GM23338 (cell line): ENCODE measurements at places on chromosomes 1 and 21.

- no peak for DNase-seq
Measured at GRCh38 chr21:46035809-46036695, 54.5 kb downstream of the COL6A1 start.

DNA sequence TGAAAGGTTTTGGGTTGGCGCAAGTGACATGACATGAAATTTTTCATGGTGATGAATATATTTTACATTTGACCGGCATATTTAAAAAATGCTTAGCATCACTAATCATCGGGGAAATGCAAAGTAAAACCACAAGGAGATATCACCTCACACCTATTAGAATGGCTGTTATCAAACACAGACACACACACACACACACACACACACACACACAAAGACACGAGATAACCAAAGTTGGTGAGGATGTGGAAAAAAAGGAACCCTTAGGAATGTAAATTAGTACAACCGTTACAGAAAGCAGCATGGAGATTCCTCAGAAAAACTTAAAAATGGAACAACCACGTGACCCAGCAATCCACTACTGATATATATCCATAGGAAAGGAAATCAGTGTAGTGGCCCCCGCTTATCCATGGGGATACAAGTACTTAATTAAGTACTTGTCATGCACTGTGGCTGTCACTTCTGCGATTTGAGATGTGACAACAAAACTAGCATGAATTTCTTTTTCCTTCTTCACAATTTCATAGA, 15.9 kb upstream of the PRELP start:
- DNase-seq: no peak

- no peak for DNase-seq
Measured at GRCh38 chr1:201766131-201766866, 62.7 kb upstream of the IPO9 start.

DNA sequence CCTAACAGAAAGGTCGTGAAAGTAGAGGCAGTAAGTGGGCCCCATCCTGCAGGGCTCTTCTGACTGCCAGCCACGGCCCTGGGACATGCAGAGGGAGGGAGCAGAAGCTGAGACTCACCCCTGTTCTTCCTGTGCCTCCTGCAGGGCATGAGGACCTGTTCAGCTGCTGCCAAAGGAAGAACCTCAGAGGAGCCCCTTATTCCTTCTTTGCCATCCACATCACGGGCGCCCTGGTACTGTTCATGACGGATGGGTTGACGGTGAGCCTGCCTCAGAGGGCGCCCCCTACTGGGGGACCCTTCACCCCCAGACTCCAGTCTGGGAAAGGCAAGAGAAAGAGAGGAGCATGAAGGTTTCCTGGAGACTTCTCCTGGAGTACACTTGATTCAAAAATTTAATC, 47.1 kb downstream of the ELK4 start:
- no peak for DNase-seq

DNA sequence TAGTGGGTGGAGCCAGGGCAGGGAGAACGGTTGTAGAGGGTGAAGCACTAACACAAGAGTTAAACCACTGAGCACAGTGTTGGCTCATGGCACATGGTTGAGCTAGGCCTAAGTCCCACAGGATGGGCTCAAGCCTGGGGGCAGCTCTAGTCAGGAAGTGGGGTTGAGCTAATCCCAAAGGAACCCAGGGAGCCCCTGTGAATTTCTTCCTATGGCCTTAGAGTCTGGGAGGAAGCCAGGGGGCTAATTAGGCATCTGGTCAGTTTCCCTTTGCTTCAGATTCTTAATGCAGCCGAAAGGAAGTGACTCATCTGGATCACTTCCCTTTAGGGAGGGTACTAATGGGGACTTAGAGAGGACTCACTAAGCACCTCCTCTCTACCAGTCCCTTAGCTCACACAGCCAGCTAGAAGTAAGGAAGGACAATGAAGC, 10.1 kb downstream of the CFAP45 start:
- no peak for DNase-seq
